ENCODE measurements at places on chromosomes 1 and 21.

DNA sequence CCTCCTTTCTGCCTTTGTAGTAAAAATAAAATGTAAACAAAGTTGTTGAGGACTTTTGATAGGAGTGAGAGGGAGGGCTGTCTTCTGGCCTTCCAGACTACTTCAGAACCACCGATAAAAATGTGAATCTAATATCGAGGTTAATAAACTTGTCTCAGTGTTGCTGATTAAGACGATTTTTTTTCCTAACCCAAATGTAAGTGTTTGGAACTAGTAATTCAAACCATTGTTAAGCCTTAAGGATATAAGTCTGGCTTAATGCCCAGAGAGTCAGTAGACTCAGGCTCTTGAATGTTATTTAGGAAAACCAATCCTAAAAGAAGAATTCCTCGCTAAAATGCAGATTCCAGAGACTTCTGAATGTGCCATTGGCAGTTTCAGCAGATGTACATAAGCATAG lies 356.9 kb downstream of the SIPA1L2 start:
- no peak for DNase-seq

- no peak for DNase-seq
Measured at GRCh38 chr1:185676969-185677368, 57.2 kb upstream of the HMCN1 start.

DNA sequence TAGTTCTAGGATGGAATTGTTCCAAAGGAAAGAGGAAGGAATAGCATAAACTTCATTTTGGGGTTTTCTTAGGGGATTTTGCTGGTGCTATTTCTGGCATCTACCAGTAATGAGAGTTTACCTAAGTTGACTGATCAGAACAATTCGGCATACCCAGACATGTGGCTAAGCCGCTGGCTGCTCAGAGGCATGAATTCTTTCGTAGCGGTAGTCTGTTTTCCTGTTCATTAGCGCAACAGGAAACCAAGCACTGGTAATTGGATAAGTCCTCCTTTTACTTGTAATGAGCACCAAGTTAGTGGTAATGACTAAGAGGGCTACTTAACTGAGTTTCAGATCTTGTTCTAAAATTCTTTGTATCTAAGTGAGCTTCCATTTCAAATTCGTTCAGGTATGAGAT lies 38.6 kb downstream of the C21orf91 start:
- no peak for DNase-seq

DNA sequence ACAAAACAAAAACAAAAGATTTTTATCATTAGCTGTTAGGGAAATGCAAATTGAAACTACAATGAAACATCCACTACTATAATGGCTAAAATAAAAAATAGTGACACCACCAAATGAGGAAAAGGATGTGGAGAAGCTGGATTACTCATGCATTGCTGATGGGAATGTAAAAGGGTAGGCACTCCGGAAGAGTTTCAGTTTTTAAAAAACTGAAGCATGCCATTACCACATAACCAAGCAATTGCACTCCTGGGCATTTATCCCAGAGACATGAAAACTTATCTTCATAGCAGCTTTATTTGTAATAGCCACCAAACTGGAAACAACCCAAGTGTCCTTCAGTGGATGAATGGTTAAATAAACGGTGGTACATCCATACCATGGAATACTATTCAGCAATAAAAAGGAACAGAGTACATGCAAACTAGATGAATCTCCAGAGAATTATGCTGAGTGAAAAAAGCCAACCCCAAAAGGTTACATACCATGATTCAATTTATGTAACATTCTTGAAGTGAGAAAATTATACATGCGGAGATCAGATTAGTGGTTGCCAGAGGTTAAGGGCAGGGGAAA lies 14.5 kb upstream of the CFAP298 start:
- no peak for DNase-seq

DNA sequence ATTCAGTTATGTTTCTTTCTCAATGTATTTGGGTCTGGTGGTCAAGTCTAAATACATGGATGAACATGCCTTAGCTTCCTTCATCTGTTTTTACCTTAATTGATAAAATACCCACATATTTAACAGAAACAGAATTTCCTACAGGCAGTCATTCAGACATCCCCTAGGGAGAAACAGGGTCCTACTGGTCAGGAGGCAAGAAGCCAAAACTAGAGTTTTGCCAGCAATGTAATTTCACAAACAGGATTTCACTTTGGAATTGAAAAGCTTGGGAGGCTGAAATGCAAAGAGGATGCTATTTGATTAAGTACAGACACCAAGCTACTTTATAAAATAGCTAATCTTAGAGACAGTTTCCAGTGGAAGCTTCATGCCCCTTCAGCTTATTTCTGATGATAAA lies 224.2 kb downstream of the SIPA1L2 start:
- DNase-seq: no peak

DNA sequence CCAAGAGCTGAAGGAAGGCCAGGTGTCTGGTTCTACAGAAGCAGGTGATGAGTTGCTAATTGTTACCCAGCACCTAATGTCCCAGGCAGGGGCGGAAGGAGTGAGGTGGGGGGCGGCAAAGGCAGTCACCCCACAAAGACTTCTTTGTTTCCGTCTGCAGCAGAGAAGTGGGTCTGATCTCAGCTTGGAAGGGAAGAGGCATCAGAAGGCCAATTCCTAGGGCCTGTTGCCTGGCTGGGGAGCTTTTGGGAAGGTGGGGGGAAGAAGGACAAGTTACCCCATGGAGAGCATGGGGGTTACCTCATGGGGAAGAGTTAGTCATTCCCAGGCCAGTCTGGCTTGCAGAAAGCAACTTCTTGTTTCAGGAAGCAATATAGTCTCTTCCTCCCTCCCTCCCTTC lies 10.9 kb downstream of the IGSF21 start:
- no peak for DNase-seq

DNA sequence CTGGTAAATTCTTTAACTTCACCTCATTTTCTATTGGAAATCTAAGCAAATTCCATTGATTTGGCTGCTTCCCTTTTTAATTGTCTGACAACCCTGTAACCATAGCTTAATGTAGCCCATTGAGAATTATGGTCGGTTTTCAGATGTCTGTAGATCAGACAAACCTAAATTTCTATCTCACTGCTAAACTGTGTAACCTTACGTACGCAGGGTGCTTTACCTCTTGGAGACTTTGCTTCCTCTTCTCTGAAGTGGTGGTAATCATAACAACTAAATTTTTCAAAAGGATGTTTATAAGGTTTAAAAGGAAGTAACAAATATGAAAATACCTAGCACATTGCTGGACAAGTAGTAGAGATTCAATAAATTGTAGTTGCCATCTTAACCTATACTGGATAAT lies 25.9 kb downstream of the IFNAR1 start:
- DNase-seq: no peak

GRCh38 chr1:3474016-3474415 lies 19.6 kb downstream of the ARHGEF16 start:
- DNase-seq: no peak

- no peak for DNase-seq
Measured at GRCh38 chr1:143735764-143736461, 235.9 kb downstream of the FAM72C start.

DNA sequence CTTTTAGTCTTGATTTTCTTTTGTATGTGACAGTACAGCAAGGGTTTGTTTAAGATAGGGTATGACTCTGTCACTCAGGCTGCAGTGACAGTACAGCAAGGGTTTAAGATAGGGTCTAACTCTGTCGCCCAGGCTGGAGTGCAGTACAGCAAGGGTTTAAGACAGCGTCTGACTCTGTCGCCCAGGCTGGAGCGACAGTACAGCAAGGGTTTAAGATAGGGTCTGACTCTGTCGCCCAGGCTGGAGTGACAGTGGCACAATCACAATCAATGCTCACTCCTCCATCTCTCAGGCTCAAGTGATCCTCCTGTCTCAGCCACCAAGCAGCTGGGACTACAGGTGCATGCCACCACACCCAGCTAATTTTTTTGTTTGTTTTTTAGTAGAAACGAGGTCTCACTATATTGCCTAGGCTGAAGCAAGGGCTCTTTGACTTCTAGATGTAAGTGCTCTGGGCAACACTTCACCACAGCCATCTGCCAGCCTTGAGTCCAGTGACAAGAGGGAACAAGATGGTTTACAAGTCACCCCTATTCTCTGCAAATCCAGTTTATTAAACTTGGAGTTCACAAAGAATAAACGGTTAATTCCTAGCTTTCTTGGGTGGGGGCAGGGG lies 965 bp upstream of the SH2D5 start:
- no peak for DNase-seq

GRCh38 chr1:228852024-228852423 lies 116.7 kb downstream of the RHOU start:
- no peak for DNase-seq

- no peak for DNase-seq
Measured at GRCh38 chr1:169364948-169365347, 2.6 kb downstream of the NME7 start.

- DNase-seq: no peak
Measured at GRCh38 chr1:10616696-10617095, 141.9 kb downstream of the PEX14 start.

GRCh38 chr1:41724248-41724647 lies 194.5 kb downstream of the HIVEP3 start:
- no peak for DNase-seq

DNA sequence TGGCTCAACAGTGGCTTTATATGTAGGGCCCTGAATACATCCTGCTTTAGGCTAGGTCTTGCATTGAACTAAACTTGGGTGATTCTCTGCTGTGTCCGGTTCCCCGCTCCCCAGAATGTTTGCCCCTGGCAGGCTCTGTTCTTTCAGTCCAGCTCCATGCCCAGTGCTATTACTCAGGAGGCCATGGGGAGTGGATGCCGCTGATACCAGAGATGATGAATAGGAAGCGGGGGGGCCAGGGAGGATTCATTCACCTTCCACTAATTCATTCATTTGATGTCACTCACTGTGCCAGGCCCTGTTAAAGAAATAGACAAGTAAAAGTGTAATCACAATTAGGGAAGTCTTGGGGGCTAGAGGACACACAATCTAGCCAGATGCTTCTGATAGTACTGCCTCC lies 83.8 kb downstream of the TMEM53 start:
- no peak for DNase-seq

- DNase-seq: no peak
Measured at GRCh38 chr1:153470707-153471106, 10.3 kb upstream of the S100A7 start.

- DNase-seq: no peak
Measured at GRCh38 chr1:61807606-61808140, 65.4 kb downstream of the PATJ start.

DNA sequence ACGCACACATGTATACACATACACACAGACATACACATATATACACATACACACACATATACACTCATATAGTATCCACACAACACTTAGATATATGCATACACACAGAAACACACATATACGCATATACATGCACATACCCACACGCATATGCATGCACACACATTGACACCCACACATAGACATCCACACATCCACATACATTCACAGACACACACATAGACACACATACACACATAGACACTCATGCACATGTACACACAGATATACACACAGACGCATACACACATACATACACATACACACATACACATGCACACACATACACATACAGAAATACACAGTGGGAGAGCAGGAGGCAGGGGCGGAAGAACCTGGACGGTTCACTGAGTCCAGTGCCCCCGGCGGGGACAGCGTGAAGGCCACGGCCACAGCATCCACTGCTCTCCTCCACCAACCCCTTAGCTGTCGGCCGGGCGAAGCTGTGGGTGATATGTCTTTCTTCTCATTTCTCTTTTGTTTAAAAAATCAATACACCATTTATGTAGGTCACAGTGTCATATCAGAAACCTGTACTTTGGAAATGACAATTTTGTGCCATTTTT lies 2.8 kb upstream of the C1QB start:
- no peak for DNase-seq

DNA sequence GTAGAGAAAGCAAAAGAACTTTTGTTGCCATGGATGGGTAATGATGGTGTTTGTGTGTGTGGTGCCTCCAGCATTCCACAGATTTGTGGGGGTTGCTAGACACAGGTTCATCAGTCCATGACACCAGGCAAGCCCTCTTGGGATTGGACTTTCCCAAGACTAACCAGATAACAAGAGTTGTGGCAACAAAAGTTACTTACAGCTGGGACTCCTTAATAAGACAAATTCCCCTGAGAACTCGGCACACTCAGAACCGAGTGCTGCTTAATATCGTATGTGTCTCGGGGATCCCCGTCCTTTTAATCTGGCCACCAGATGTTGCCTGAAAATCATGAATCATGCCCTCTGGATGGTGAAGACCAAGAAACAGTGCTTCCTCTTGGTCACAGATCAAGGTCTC lies 193.3 kb downstream of the AJAP1 start:
- no peak for DNase-seq

- no peak for DNase-seq
Measured at GRCh38 chr21:34154878-34155277, 81.5 kb downstream of the MRPS6 start.

GRCh38 chr21:43311301-43311817 lies 115.6 kb downstream of the SIK1 start:
- peak; percentile 92 for DNase-seq

- DNase-seq: no peak
Measured at GRCh38 chr1:235881930-235882700, 15.4 kb upstream of the LYST start.

DNA sequence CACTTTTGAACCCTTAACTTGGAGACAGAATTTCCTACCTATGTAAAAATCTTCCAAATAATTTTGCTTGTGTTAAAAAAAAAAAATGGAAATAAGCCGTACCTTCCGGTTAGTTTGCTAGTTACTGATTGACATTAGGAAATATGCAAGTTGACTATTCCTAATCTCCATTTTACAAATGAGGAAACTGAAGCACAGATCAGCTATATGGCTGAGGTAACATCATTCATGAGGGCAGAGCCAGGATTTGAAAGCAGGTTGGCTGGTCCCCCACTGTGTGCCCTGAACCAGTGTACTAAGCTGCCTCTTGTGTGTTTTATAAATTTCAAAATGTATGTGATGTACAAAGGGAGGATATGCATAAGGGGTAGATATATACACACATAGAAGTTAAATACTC lies 29.6 kb downstream of the BACE2 start:
- no peak for DNase-seq

- DNase-seq: no peak
Measured at GRCh38 chr1:209375671-209376365, 207.7 kb upstream of the CAMK1G start.

- no peak for DNase-seq
Measured at GRCh38 chr1:64856553-64856952, 109.8 kb downstream of the JAK1 start.

GRCh38 chr1:63547621-63548294 lies 24.4 kb downstream of the EFCAB7 start:
- DNase-seq: no peak

DNA sequence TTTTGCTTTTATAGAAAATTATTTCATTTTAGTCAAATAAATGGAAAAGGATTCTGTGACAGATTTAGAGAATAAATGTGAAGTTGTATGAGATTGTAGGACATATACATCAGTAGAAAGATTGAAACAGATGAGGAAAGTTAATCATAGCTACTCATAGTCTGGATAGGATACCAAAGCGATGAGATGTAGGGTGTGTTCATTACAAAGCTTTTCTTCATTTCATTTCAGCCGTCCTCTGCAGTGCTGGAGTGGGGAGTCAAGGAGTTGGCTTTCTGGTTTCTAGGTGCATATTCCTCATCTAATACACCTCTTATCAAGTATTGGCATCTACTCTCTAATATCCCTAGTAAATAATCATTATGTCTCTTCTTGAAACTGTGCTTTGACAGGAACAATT lies 149.5 kb upstream of the NEGR1 start:
- DNase-seq: no peak

GRCh38 chr21:33015756-33016155 lies 10.0 kb upstream of the OLIG2 start:
- DNase-seq: no peak

- no peak for DNase-seq
Measured at GRCh38 chr1:214264196-214264595, 16.8 kb upstream of the SMYD2 start.
